ENCODE measurements at places on chromosomes 5 and 9. TPM values are rescaled to one million over a fixed set of nuclear protein-coding genes. Genes with fewer than 3 reads are reported as not detected.

BAAT gene
- polyA plus RNA-seq, result 10.1 TPM

PCDH12 gene
- not detected for polyA plus RNA-seq

SVEP1 gene
- 1.5 TPM for polyA plus RNA-seq

ARHGEF39 gene
- 19.5 TPM for polyA plus RNA-seq

BNC2 gene
- polyA plus RNA-seq, result 6.2 TPM

BHMT2 gene
- polyA plus RNA-seq, result not detected

LCN10 gene
- polyA plus RNA-seq, result not detected

ARL15 gene
- polyA plus RNA-seq, result 8.6 TPM

CTXN3 gene
- polyA plus RNA-seq, result not detected

PCDHA8 gene
- 0.10 TPM for polyA plus RNA-seq

TNFSF15 gene
- 3.1 TPM for polyA plus RNA-seq

SHLD3 gene
- 2.7 TPM for polyA plus RNA-seq

TMEM171 gene
- polyA plus RNA-seq, result 6.7 TPM

ENHO gene
- 1.9 TPM for polyA plus RNA-seq

PCDHGA7 gene
- 0.84 TPM for polyA plus RNA-seq

ANKH gene
- polyA plus RNA-seq, result 11.7 TPM

IFNA13 gene
- polyA plus RNA-seq, result not detected

ADGRV1 gene
- polyA plus RNA-seq, result 0.17 TPM

Data from A549 (cell line).